ENCODE measurements at places on chromosomes 1 and 21.

DNA sequence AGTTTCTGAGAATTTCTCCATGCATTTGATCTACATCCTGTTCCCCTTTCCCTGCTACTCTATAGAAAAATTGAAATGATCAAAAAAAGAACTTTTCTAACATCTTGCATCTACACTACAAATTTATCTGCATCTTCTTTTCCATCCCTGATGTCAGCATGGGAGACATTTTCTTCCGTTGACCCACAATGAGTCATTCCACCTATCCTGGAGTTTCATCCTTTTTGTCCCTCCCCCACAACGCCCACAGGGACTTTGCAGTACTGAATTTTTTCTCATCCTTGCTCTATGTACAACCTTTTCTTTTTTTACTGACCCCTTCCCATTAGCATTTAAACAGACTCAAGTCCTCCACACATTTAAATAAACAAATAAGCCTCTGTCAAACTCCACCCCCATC, 112.2 kb upstream of the MROH9 start:
- no peak for DNase-seq

- no peak for DNase-seq
Observed at GRCh38 chr1:36805979-36806640, 228.2 kb downstream of the GRIK3 start.

DNA sequence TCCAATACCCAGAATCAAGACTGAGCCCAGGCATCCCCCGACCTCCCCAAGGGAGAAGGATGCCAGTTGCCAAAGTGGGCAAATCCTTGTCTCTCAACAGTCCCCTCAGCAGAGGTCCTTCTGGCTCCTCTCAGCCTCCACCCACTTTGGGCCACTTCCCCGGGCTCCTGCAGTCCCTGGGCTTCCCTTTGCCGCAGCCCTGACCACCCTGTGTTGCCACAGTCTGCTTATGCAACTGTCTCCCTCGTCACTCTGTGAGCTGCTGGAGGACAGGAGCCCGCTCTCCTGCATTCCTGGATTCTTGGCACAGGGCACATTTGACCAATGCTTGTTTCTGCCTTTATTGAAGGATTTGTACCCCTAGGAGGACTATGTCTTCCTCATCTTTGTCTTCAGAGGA, 2.9 kb upstream of the LRP8 start:
- DNase-seq = no peak

DNA sequence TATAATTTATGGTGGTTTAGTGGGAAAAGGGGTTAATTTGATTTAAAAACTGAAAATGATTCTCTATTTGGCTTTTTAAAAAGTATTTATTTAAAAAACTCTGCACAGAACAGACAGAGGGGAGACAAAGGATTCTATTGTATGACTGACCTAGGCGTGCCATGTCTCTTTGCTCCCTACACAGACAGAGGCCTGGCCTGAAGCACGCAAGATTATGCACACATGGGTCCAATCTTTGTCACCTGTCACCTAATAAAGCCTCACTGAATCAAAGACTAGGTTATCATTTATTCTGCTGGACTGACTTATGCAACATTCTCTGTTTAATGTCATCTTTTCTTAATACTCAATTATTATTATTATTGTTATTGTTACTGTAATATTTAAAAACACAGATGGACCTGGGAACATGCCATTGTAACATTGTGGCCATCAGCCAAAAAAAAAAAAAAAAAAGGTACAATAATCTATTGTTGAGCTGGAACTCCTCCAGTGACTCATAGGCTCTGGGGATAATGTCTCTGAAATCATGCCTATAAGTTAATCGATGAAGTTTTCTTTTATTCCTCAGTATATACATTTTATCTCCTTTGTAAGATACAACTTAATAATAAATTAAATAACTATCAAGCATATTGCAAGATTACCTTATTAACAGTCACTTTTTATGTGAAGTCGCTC, 112.1 kb downstream of the RUNX1 start:
- DNase-seq = no peak

DNA sequence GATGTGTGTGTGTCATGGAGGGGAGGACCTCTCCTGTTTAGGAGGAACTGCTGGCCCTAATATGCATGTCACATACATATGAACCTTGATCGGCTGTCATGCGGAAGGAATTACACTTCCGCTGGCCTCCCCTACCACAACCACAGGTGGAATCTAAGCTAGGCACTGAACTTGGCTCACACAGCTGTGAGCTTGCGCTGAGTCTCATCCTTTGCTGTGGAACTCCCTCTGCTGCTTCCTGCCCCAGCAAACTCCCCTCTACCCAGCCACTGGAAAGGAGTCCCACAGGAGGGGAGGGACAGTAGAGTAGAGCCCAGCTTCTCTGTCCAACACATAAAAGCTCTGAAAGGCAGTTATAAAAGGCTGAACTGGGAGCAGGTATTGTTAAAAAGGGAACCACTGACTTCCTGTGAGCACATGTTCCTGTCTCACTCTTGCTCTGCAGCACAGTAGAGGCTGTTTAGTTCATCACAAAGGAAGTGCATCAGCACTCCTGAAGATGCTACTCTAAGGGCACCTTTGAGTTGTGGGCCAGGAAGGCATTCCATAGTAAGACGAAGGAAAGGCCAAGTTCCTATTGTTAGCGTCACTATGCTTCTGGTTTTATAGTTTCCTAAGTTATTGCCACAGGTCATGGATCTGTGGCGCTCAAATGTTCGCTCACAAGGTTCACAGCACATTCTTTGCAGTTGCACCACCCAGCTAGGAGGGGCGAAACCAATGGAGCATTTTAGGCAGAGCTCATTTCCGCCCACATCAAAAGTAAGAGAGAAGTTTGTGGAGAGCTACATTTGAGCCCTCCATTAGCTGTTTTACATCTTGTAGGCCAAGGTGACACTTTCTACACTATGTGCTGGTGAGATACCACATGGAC, 17.7 kb upstream of the PTPRC start:
- DNase-seq = peak; percentile 70

DNA sequence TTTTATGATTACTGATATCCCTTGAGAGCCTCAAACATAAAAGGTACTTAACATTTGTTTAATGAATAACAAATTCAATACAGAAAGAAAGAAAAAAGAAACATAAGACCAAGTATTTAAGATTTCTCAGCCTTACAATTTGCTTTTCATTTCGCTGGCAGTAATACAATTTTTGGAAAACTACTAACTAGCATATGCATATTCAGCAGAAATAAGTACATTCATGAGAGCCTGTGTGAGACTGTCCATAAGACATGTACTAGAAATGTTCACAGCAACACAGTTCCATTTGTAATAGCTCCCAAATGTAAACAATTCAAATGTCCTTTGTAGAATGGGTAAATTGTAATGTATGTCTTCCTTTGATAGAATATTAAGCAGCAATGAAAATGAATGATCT, 119.2 kb downstream of the PTPN14 start:
- no peak for DNase-seq

All from naive thymus-derived CD4-positive, alpha-beta T cell (primary cell).